ENCODE measurements at places on chromosomes 4 and X.

DNA sequence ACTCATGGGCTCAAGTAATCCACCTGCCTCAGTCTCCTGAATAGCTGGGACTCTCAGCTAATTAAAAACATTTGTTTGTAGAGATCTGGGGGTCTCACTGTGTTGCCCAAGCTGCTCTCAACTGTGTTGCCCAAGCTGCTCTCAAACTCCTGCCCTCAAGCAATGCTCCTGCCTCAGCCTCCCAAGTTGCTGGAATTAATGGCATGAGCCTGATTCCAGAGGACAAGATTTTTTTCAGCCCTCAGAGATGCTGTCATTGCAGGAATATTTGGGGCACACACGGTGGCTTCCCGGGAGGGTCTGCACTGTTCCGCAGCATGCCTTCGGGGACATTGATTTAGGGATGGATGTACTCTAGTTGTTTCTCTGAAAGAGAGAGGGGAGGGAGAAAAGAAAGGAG, 49.7 kb downstream of the STK32B start:
- no peak for DNase-seq

DNA sequence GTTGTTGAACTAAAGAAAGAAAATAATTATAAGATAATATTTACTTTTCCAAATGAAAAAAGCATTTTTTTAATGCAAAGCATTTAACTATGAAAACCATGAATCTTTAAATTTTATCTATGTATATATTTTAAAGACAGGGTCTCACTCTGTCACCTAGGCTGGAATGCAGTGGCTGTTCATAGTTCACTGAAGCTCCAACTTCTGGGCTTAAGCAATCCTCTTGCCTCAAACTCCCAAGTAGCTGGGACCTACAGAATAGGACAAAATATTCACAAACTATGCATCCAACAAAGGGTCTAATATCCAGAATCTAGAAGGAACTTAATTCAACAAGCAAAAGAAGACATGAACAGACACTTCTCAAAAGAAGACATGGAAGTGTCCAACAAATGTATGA, 55.9 kb upstream of the ALB start:
- no peak for DNase-seq

DNA sequence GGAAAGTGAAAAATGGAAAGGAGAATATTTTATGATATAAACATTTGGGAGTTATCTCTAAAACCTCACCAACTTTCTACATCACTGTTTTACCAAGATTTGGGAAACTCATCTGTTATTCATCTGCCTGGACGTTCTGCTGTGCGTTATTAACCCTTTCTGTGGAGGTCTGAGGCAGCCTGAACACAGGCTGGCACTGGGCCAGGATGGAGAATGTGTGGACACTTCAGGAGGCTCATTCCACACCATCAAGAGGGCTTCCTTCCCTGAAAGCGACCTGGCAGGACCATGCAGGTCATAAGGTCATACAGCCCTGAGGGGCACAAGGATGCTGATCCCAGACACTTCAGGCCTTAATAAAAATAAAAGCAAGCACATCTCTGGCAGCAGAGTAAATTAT, 31.2 kb upstream of the TMEM184C start:
- no peak for DNase-seq

DNA sequence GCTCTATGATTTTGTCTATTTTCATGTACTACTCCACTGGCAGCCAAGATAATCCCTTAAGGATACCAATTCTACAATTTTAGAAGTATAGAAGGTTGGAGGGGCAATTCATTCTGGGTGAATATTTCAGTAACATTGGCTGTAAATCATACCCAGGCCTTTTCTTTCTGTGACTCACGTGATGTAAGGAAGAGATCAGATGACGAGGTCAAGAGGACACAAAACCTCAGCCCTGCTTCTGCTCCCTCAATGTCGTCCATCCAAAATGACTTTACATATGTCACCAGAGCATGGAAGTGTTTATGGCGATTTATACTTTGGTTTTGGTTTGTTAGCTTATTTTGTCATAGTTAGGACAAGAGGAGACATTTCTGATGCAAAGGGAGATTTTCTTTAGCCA, 70.7 kb upstream of the SLC4A4 start:
- no peak for DNase-seq

GRCh38 chr4:27616166-27616565, 755.5 kb downstream of the STIM2 start:
- no peak for DNase-seq

DNA sequence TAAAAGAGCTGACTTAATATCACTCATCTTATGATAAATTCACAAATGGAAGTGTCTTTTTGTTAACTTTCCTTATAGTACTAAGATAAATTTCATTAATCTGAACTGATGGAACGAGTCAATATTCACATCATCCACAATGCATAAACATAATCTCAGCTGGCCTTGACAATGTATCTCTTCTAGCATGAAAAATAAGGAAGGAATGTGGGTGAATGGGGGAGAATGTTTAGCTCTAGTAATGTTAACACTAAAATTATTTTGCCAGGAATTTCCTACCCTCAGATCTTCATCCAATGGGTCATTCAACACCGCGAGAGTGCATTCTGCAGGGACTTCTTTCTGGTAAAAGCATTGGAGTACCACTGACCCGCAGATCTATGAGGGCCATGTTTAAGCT, 15.8 kb downstream of the TRPC3 start:
- no peak for DNase-seq

DNA sequence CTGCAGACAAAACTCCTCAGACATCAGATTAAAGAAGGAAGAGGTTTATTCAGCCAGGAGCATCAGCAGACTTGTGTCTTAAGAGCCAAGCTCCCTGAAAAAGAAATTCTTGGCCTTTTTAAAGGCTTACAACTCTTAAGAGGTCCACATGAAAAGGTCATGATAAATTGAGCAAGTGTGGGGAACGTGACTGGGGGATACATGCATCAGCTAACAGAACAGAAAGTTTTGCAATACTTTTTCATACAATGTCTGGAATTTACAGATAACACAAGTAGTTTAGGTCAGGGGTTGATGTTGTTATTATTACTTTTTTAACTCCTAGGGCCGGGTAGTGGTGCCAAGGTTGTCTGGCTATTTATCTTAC, 55.6 kb upstream of the RBMX start:
- DNase-seq: no peak

DNA sequence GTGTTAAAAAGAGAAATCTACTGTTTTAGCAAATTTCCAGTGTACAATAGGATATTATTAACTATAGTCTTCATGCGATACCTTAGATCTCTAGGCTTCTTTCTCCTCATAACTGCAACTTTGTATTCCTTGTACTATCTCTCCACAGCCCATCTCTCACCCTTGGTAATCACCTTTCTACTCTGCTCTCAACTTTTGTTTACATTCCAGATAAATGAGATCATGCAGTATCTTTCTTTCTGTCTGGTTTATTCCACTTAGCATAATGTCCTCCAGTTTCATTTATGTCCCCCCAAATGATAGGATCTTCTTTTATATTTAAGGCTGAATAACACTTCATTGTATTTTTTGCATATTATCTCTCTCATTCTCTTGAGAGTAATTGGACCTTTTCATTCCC, 165.5 kb downstream of the HS3ST1 start:
- DNase-seq: no peak

GRCh38 chr4:31104043-31104442, 383.9 kb downstream of the PCDH7 start:
- DNase-seq: no peak

DNA sequence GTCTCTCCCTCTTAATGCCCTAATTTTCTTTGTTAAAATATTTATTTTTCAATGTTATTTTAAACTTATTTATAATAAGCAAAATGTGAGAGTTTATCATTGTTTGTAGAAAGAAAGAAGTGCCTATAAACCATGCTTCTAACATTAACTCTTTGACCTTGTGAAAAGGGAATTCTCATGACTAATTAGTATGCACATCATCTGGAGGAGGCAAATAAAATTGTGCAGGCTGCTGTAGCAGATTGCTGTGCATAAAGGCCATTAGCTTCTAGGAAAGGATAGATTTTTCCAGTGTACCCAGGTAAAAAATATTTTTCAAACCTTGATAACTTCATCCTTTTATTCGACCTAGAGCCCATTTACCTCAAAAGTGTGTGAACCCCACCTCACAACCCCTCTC, 84.6 kb upstream of the GUCY1A1 start:
- no peak for DNase-seq

GRCh38 chrX:109812236-109812635, 79.2 kb upstream of the ACSL4 start:
- DNase-seq: no peak

- DNase-seq: no peak
Observed at GRCh38 chrX:24153178-24153795, 3.8 kb downstream of the ZFX start.

GRCh38 chr4:70969076-70969475, 24.4 kb upstream of the DCK start:
- no peak for DNase-seq

DNA sequence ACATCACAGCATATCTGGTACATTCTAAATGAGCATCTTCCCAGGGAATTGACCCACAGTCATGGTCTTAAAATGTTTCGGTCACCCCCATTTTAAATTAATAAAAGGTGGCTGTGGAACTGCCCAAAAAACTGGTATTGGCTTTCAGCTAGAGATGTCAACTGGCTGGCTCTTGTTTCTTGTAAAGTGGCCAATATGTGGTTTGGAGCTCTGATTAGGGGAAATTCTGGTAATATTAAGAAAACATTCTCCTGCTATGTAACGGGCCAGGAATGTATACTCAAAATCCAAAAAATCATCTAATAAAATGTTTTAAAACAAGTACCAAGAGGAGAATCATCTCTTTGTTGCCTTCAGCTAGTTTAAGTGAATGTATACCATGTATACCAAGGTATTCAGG, 62.0 kb upstream of the VCX2 start:
- DNase-seq: no peak

DNA sequence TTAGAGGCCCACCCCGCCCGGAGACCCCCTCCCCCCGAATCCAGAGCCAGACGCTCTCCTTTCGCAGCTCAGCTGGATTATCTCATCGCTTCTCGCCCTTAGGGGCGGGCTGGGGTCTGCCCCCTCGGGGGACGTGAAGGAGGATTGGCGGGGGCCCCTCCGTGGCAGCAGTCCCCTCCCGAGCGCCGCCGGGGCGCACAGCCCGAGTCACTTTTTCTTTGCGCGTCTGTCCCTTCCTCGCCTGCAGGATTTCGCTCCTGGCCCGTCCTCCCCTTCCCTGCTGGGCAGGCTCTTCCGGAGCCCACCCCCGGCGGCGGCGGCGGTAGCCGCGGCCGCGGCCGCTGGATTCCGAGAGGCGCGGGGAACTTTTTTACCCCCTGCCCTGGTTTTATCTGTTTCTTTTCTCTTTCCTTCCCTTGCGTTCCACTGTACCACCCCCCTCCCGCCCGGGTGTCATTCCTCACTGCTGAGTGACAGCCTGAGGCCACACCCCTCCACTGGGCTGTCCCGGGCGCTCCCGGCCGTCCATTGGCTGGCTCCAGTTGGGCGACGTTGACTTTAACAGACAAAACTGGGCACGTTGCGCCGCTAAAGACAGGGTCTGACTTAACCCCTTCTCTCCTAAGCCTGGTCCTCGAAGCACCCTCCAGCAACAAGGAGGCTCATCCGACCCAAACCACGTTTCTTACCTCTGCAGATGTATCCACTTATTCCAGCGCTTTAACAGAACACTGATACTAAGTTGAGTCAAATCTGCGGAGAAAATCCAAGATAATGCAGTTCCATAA, 492 bp upstream of the NKX3-2 start:
- DNase-seq: no peak

DNA sequence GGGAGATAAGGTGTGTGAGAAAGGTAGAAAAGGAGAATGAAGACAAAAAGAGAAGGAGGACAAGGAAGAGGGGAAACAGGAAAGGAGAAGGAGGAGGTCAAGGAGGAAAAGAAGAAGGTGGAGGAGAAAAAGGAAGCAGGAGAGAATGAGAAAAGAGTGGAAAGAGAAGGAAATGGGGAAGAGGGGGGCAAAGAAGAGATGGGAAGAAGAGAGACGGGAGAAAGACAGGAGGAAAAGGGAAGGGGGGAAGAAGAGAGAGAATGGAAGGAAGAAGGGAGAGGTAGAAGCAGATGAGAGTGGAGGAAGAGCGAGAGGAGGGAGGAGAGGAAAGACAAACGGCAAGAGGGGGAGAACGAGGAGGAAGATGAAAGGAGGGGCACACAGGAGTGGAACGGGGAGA, 4.1 kb downstream of the GATA1 start:
- no peak for DNase-seq

GRCh38 chr4:185955826-185956543, 113.0 kb upstream of the TLR3 start:
- DNase-seq: no peak

DNA sequence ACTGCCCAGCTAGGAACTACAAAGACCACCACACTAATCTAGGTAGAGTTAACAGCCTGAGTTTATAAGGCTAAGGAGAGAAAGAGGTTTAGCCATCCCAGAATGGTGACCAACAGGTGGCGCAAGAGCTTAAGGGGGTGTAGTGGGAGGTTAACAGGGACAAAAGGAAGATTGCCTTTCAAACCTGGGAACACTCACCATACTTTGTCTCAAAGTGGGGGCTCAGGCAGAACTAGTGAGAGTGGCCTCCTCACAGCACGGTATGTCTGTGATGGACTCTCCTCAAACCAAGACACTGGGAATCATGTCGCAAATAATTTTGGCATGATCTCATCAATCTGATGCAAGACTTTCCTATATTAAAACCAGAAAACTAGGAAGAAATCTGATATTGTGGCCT, 23.4 kb downstream of the CCNI start:
- DNase-seq: no peak

- no peak for DNase-seq
Observed at GRCh38 chr4:139279760-139280620, at the start of gene MGARP. MGARP (minus strand) TSS chr4:139280225; CDS start chr4:139280158, 67 bp downstream.

DNA sequence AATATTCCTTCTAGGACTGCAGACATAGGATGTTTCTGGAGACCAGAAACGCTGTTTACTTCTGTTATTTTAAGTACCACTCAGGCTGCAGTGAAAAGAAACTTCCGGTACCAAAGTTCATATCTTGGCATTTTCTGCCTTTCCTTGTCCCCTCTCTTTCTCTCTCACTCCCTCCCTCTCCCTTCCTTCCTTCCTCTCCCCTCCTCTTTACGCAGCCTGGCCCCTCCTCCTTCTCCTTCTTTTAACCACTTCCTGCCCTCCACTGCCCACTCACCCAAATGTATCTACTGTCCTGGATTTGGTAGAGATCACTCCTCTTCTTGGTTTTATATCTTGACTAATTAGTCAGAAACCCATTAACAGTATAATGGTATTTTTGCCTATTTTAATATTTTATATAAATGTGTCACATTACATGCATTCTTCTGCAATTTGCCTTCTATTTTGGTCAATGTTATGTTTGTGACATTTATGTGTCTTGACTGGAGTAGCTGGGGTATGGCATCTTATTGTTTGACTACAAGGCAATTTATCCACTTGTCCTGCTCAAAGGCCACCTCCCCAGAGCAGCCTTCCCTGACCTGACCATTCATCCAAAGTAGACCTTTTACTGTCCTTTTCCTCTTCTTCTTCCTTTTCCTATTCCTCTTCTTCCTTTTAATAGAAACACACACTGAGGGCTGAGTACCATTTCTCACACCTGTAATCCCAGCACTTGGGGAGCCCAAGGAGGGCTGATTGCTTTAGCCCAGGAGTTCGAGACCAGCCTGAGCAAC, 56.9 kb downstream of the BCOR start:
- no peak for DNase-seq

- DNase-seq: no peak
Observed at GRCh38 chrX:109974906-109975655, 27.8 kb upstream of the TMEM164 start.

Data from coronary artery (tissue), 2 donors.